T-helper 1 cell (primary cell): ENCODE measurements at places on chromosomes 1 and 21.

GRCh38 chr1:196317535-196318522 lies 290.4 kb downstream of the KCNT2 start:
- no peak for DNase-seq

GRCh38 chr1:183870351-183871077 lies 65.6 kb downstream of the RGL1 start:
- DNase-seq: no peak

- DNase-seq: no peak
These were observed 74.9 kb upstream of the IRF2BP2 start for GRCh38 chr1:234684856-234685255.

- no peak for DNase-seq
These were observed 103.2 kb downstream of the DMRTB1 start for GRCh38 chr1:53562291-53562980.

GRCh38 chr1:29271724-29272123 lies 35.4 kb downstream of the PTPRU start:
- DNase-seq: no peak

DNA sequence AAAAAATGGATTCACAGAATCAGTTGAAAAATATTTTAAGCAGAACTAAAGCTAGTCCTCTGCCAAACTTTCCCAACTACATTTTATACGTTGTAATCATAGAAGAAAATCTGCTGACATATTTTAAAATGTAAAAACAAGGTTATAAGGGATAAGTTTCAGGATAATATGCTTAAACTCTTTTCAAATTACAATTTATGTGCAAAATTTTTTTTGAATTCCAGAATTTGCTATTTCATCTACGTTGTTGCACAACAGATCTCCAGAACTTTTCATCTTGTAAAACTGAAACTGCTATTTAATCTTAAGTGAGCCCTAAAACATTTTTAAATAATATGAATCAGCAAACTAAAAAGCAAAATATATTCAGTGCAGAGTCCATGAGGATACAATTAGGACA lies 5.9 kb downstream of the EDEM3 start:
- no peak for DNase-seq

GRCh38 chr1:99756598-99756997 lies 9.8 kb downstream of the FRRS1 start:
- DNase-seq: no peak

DNA sequence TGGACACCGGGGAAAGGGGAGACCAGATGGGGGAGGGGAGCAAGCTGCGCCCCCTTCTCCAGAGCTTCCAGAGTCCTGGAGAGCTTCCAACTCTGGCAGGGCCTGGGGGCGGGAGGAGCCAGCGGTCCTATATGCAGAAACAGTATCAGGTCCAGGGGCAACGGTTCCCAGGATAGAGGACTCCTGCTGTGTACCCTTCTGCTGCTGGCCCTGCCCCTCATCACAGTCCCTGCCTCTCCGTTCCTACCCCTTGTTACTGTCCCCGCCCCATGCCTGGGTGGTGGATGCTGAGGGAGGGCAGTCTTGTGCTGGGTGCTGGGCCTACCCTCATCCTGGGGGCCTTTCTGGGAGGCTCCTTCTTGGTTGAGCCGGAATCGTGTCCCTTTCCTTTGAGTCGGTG lies 19.2 kb upstream of the PEX10 start:
- DNase-seq: no peak

DNA sequence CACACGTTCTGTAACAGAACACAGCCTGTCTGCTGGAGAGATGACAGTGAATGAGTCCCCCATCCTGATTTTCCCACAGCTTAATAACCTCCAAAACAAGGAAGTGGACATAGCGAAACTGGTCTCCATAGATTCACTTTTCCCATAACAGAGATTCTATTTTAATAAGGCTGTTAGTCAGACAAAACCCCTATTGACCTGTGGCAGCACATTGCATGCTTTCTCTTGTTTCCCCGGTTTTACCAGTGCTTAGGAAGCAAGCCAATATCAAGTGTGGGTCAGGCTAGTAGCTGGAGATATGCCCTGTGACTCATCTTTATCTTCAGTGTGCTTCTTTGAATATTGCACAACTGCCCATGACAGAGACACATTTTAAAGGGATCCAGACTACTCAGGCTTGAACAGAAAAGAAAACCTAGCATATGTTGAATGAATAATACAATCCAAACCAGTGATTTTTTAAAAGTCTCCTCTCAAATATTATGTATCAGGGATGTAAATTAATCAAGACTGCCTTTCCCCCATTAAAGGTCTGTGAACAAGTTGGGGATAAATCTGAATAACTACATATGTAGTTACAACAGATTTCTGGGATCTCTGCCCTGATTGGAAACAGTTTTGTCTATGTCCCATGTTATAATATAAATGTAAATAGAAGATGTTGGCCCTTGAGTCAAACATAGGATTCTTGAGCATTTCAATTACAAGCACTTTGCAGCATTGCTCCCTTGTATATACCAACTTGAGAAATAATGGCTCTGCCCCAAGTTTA lies 11.9 kb upstream of the CLDN8 start:
- no peak for DNase-seq

- no peak for DNase-seq
These were observed 112.4 kb downstream of the POU2F1 start for GRCh38 chr1:167333124-167333523.

DNA sequence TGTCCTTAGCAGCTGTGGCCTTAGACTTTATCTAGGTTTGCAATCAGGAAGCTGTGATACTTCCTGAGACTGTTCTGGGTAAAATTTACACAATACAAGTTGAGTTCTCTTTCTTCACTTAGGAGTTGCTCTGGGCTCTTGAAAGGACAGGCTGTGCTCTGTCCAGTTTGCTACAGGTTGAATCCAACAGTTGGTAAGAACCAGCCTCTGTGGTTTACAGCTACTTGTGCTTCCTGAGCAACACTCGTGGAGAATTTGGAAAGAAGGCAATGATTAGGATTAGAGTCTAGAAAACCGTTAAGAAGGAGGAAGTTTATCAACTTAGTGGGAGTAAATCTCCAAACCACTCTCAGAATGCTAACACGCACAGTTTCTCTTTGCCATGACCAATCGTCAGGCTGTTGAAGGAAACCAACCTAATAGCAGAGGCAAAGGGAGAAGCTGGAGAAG lies 26.8 kb downstream of the GFI1 start:
- no peak for DNase-seq

- DNase-seq: no peak
These were observed 9.3 kb downstream of the WNT3A start for GRCh38 chr1:228016181-228016510.

- no peak for DNase-seq
These were observed 6.5 kb downstream of the TDRKH start for GRCh38 chr1:151783796-151784195.

DNA sequence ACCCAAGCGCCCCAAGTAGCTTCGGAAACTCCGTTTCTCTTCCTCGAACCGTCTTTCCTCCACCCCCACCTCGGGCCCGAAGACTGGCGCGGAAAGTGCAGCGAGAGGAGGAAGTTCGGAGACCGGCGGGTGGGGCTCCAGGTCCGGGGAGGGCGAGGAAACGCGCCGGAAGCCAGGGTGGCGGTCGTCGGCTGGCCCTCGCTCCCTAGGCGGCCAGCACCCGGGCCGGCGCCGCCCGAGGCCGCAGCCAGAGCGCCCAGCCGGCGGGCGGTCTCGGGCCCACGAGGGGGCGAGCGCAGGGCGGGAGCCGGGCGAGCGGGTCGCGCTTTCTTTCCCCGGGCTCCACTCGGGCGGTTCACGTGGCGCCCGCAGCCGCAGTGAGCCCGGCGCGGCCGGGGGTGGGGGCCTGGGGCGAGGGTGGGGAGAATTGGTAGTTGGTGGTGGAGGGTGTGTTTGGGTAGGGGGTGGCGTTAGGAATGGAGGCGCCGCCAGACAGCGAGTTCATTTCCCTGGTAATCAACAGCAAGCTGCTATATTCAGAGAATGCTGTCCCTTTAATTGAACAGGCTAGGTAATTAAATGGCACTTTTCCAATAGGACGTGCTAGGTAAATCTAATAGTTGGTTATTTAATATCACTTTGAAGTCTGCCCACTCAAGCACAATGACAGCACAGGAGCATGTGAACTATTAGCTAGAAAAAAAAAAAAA lies 6.7 kb downstream of the LMO4 start:
- peak; percentile 65 for DNase-seq

DNA sequence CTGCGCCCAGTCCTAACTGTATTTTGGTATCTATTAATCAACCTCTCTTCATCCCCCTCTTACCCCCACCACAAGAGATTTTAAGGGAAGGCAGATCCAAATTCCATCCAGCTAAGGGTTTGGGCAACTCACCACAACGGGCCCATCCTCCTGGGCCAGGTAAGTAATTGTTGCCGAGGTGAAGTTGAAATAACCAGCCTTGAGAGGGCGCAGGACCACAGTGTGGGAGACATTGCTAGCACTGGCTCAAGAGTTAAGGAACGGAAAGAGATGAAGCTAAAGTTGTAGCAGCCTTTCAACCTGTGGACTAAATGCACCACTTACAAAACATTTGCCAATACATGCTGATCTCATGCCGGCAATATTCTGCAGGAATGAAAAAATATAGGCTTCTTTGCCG lies 5.9 kb downstream of the SSR2 start:
- no peak for DNase-seq

DNA sequence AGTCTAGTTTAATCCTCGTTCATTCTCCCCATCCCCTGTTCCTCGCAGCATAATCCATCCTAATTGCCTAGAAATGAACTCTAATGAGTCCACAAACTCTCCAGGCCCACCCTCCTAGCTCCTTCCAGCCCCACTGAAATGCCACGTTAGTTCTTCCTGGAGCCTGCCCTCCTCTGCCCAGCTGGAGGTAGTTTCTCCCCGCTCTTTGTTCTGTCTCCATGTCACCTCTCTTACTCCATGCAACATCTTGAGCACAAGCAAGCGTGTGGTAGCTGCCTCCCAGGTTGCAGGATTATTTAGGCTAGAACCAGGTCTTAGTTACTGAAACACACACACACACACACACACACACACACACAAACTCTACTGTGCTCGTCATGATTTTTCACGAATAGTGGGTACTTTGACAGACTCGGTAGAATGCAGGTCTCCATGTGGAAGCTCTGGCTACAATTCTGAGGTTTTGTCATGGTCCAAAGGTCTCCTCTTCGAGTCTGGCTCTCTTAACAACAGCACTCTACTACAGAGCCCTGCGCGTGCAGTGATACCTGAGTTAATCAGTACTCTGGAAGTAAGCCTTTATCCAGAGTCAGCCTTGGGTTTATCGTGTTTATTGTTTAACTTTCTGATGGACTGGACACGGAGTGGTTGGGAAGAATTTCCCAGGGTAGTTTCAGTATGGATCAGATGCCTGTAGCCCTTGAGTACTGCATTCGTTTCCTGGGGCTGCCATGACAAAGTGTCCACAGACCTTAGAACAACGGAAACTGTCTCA lies 27.5 kb downstream of the HUNK start:
- DNase-seq: no peak

DNA sequence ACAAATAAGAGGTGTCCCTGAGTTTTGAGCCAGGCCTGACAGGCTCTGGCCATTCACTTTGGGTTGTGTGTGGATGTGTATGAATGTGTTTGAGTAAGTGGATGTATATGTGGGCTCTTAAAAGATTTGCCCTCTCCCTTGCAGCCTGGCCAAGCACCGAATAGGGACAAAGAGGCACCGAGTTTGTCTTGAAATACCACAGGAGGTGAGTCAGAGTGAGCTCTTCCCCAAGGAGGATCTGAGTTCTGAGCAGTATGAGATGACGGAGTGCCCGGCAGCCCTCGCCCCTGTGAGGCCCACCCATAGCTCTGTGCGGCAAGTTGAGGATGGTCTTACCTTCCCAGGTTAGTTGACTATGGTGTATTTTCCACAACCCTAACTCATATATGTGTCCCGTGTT lies 19.0 kb downstream of the KDM4A start:
- no peak for DNase-seq

- no peak for DNase-seq
These were observed 602.7 kb upstream of the NEGR1 start for GRCh38 chr1:72885017-72885416.

DNA sequence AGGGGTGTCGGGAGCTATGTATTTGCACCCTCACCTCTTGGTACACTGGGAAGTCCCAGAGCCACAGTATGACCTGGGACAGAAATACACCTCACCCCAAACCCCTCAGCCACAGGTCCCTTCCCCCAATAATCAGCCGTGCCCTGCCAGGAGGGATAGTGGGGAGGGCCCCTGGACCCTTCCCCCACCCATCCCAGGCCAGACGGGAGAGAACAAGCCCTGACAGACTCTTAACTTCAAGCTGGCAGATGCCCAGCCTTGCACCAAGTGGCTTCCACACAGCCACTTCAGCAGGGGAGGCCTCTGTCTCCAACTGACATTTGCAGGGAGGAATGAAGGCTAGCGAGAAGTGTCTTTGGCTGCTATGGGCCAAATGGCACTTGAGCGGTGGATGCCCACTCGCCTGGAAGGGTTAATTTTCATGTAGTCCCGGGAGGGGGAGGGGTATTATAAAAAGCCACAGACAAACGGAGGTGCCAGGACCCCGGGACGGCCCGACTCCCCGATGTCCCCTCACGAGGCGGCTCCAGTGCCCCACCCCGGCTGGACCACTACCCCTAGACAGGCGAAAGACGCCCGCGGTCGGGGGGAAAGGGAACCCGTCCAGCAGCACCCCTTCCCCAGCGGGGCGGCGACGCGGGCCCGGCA lies 495 bp downstream of the SYNC start:
- no peak for DNase-seq

- no peak for DNase-seq
These were observed 16.0 kb downstream of the LCK start for GRCh38 chr1:32266921-32267591.

DNA sequence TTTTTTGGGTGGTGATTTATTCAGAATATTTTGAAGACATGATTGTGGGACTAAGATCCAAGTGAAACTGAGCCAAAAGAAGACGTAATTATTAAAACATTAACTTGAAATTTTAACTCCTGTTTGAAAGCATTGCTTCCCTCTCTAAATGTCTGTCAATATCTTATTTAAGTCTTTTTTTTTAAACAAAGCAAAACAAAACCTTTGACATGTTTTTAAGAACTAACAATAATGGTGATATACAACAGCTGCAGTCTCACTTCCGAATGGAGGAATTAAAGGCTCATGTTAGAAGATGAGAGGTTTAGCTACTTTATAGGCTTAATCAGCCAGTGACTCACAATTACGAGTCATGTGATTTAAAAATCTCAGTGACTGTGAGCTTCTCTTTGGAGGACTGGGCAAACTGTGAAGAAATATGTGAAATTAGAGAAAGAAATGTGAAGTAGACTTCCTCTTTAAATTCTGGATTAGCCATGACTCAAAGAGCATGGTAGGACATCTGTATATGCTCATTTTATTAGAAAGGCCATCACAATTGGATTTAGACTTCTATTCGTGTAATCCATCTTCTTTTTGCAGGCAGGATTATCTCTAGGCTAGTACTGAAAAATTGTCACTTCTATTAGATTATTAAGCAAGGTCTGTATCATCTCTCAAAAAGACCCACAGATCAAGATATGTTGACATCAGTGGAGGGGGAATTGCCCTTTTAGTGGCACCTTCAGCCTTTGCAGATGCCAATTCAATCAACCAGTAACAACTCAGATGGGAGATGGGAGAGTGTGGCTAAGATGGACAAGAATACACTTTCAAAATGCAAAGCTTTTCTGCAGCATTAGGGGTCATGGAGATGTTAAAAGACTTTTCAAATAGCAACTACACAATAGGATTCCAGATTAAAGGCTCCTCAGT lies 28.7 kb downstream of the KCNA3 start:
- DNase-seq: no peak
